ENCODE measurements at places on chromosomes 2 and 18.

DNA sequence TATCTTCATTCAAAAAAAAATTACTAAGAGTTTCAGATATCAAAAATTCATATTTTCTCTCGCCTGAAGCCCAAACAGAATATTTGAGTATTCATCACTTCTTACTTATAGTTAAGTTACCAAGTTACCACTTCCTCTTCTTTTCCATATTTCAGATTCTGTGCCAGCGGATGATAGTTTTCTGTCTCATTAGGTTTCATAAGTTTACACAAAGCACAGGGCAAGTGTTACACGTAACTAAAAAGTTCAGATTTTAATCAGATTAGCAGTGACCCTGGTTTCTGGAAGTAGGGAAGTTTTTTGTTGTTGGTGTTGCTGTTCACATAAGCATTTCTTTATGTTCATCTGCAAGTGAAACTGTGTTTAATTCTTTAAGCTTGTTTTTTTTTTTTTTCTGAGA lies 10.2 kb downstream of the AFTPH start:
- no peak for DNase-seq
- peaks cover 2% of the 10 kb centered on the region for H3K4me1 ChIP-seq
- H3K4me3 ChIP-seq: no peak overlapping the region
- H3K27ac ChIP-seq: no peak overlapping the region
- no peaks in the 10 kb centered on the region for H3K36me3 ChIP-seq
- no peaks in the 10 kb centered on the region for H3K27me3 ChIP-seq

DNA sequence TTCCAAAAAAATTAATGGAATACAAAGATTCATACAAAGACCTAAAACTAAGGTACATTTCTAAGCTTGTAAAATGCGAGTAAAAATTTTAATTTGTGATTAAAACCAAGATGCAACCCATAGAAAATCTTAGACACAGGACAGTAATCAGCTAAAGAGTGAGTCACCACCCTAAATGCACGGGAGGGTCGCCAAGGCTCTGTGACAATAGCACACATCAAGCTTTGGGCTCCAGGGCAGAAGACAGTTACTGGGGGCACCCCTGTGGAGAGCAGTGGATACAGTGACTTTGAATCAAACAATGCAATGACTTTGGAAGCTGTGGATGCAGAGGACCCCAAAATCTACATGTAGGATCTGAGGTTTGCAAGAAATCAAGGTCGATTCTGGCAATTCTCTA lies 7.5 kb downstream of the FLACC1 start:
- no peak overlapping the region for H3K4me3 ChIP-seq
- no peaks in the 10 kb centered on the region for H3K4me1 ChIP-seq
- DNase-seq: no peak
- no peak overlapping the region for H3K27ac ChIP-seq
- no peaks in the 10 kb centered on the region for H3K36me3 ChIP-seq

DNA sequence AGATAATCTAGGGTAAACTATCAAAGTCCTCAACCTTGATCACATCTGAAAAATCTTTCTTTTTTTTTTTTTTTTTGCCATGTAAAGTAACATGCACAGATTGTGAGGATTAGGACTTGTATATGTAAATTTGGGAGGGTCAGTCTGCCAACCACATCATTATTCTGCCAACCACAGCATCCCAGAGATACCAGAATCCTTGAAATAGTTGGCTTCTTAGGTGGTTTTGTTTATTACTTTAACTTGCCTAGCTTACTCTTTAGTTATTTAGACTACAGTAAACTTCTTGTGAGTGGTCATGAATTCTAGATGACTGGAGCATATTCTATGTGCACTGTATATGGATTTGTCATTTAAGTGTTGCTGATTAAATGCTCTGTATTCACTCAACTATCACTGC lies 242.1 kb upstream of the RBMS1 start:
- H3K27ac ChIP-seq: no peak overlapping the region
- no peaks in the 10 kb centered on the region for H3K27me3 ChIP-seq
- no peak for DNase-seq
- no peak overlapping the region for H3K4me3 ChIP-seq

- H3K27ac ChIP-seq: no peak overlapping the region
- H3K4me3 ChIP-seq: no peak overlapping the region
- no peaks in the 10 kb centered on the region for H3K27me3 ChIP-seq
- no peak for DNase-seq
- no peaks in the 10 kb centered on the region for H3K36me3 ChIP-seq
Observed at GRCh38 chr18:56003720-56004088, 415.7 kb upstream of the TCF4 start.

- no peak for DNase-seq
- no peaks in the 10 kb centered on the region for H3K4me1 ChIP-seq
Observed at GRCh38 chr2:130720036-130720435, 8.8 kb upstream of the GPR148 start.

DNA sequence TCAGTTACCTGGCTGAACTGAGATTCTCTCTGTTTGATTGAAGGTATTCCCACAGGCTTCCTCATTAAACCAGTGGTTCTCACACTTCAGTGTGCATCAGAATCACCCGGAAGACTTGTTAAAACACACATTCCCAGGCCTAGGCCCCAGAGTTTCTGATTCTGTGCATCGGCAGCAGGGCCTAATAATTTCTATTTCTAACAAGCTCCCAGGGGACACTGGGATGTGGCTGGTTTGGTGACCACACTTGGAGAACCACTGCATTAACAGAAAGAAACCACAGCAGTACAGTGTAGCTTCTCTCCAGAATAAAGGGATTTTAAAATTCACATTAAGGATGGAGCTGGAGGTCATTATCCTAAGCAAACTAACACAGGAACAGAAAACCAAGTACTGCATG lies 6.5 kb downstream of the MRO start:
- H3K4me1 ChIP-seq: peaks cover 27% of the 10 kb centered on the region
- H3K4me3 ChIP-seq: no peak overlapping the region
- H3K27me3 ChIP-seq: no peaks in the 10 kb centered on the region
- no peak overlapping the region for H3K27ac ChIP-seq
- H3K36me3 ChIP-seq: no peaks in the 10 kb centered on the region

DNA sequence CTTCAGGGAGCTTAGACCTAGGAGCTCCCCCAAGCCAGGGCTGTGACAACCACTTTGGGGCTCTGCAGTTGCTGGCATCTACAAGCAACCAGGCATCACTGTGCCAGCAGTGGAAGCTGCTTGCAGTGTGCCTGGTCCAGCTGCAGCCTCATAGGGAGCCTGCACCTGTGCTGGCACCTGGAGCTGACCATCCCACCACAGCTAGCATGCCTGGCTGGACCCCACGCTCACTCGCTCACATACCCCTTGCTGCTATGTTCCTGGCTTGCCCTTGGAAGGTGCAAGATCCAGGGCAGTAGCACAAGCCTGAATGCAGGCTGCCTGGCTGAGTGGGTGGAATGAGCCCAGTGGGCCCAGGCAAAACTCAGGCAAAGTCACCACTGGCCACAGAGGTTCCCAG lies 82.5 kb downstream of the ZNF804A start:
- DNase-seq: no peak
- H3K27me3 ChIP-seq: no peaks in the 10 kb centered on the region
- no peak overlapping the region for H3K4me3 ChIP-seq
- H3K4me1 ChIP-seq: no peaks in the 10 kb centered on the region
- H3K27ac ChIP-seq: no peak overlapping the region
- no peaks in the 10 kb centered on the region for H3K36me3 ChIP-seq

DNA sequence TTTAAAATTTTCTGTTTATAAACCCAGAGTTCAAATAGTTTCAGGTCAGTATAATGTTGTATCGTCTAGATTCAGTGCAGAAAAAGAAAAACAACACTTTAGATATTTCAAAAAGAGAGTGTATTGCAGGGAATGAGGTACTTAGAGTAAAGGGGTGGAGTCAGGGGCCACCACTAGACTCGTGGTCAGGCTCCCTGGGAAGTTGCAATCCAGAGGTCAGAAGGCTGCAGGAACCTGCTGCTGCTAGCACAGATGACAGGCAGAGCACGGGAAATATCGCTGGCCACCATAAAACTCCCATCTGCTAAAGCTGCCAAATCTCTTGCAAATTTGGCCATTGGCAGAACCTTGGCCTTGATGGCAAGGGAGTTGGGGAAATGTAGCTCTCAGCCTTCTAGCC lies 64.6 kb downstream of the THNSL2 start:
- no peaks in the 10 kb centered on the region for H3K36me3 ChIP-seq
- H3K27me3 ChIP-seq: no peaks in the 10 kb centered on the region
- no peak overlapping the region for H3K4me3 ChIP-seq
- no peak for DNase-seq

DNA sequence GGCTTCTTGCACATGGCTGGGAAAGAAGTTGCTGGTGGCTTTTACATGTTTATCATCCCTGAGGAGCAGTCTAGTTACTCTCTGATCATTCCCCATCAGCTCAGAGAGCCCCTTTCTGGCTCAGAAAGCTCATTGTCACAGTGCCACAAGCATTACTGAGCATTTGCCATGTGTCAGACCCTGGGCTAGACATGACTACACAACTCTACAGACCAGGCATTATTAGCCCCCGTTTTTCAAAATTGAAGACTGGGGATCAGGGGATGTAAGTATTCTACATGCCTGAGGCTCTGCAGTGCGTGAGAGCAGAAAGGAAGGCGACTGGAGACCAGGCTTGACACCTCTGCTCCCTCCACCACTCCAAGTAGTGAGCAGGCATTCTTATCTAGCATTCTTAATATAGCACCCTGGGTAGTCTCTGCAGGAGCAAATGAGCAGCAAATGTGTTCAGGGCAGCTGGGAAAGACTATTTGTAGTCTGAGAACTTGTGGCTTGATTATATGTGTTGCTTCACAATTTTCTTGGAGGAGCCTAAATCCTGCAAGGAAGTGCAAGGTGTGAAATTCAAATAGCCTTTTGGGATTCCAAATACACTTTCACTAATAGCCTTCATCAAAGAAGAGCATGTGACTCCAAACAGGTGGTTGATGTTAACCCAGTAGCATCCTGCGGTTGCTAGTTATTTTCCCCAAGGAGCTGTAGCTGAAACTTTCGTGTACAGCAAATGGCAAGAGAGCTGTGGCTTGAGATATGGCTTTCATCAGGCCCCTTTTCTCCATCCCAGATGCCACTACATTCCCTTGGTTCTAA lies 143.2 kb downstream of the DDX1 start:
- H3K27me3 ChIP-seq: no peaks in the 10 kb centered on the region
- no peaks in the 10 kb centered on the region for H3K36me3 ChIP-seq
- peak overlapping the region; percentile 44 for H3K27ac ChIP-seq
- DNase-seq: peak; percentile 25
- H3K4me1 ChIP-seq: peaks cover 22% of the 10 kb centered on the region

GRCh38 chr2:201930831-201931230 lies 102.8 kb upstream of the FZD7 start:
- no peak overlapping the region for H3K27ac ChIP-seq
- H3K4me1 ChIP-seq: no peaks in the 10 kb centered on the region
- H3K27me3 ChIP-seq: no peaks in the 10 kb centered on the region
- no peaks in the 10 kb centered on the region for H3K36me3 ChIP-seq
- no peak overlapping the region for H3K4me3 ChIP-seq
- DNase-seq: no peak

GRCh38 chr2:163171786-163172530 lies 333.4 kb upstream of the KCNH7 start:
- H3K27me3 ChIP-seq: no peaks in the 10 kb centered on the region
- no peaks in the 10 kb centered on the region for H3K36me3 ChIP-seq
- no peak overlapping the region for H3K27ac ChIP-seq
- H3K4me1 ChIP-seq: no peaks in the 10 kb centered on the region
- DNase-seq: no peak

GRCh38 chr18:2336690-2337392 lies 234.5 kb downstream of the METTL4 start:
- no peaks in the 10 kb centered on the region for H3K4me1 ChIP-seq
- no peak for DNase-seq
- H3K4me3 ChIP-seq: no peak overlapping the region
- no peaks in the 10 kb centered on the region for H3K27me3 ChIP-seq
- H3K27ac ChIP-seq: no peak overlapping the region

DNA sequence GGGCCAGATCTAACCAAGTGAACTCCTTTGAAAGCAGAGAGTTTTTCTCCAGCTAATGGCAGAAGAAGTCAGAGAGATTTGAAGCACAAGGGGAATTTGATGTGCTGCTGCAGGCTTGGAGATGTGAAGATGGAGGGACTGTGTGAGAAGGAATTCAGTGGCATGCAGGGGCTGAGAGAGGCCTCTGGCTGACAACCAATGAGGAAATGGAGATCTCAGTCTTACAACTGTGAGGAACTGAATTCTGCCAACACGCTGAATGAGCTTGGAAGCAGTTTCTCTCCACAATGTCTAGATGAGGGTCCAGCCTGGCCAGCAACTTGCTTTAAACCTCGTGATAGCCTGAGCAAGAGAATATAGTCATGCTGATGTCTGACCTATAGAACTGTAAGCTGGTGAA lies 224.1 kb upstream of the DPP10 start:
- no peaks in the 10 kb centered on the region for H3K27me3 ChIP-seq
- H3K4me1 ChIP-seq: no peaks in the 10 kb centered on the region
- H3K4me3 ChIP-seq: no peak overlapping the region
- no peak for DNase-seq

DNA sequence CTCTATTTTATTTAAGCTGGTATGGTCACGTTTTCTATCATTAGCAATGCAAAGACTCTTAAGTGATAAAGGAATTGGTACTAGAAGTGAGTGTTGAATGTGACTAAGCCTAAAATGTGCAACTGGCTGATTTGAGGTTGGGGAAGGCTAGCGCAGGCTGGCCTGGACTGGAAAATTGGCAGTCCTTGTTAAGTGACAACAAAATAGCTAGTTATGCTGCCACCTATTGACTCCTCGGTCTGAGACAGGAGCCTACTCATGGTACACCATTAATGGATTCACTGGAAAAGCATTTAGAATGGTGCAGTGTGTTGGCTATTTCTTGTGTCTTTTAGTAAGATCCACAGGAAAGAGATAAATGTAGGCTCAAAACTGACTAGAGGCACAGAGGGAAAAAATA lies 5.7 kb upstream of the WIPF1 start:
- H3K4me3 ChIP-seq: no peak overlapping the region
- peaks cover 21% of the 10 kb centered on the region for H3K4me1 ChIP-seq
- no peaks in the 10 kb centered on the region for H3K27me3 ChIP-seq
- H3K36me3 ChIP-seq: no peaks in the 10 kb centered on the region

- no peak overlapping the region for H3K4me3 ChIP-seq
- DNase-seq: no peak
- H3K4me1 ChIP-seq: no peaks in the 10 kb centered on the region
Observed at GRCh38 chr2:20728114-20728758, 61.3 kb downstream of the GDF7 start.

- no peak for DNase-seq
- H3K36me3 ChIP-seq: no peaks in the 10 kb centered on the region
- no peak overlapping the region for H3K4me3 ChIP-seq
- no peak overlapping the region for H3K27ac ChIP-seq
- no peaks in the 10 kb centered on the region for H3K27me3 ChIP-seq
Observed at GRCh38 chr2:60246583-60246982, 306.9 kb downstream of the BCL11A start.

DNA sequence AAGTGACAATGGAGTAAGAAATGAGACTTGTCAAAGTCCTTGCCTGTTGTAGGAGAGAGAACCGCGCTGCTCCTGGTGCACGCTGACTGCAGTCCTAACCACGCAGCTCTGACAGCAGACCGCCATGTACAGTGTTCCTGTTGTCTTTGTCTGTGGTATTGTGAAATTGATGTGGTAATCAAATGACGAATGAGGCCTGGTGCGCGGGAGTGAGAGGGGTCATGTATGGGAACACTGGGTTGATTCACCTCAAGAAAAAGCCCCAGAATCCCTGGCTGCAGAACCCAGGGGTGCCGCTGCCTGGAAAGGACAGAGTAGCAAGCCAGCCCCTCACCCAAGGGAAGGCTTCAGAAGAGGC lies 64.0 kb downstream of the INPP4A start:
- H3K36me3 ChIP-seq: no peaks in the 10 kb centered on the region
- no peak overlapping the region for H3K4me3 ChIP-seq
- H3K27me3 ChIP-seq: no peaks in the 10 kb centered on the region
- no peak overlapping the region for H3K27ac ChIP-seq
- no peak for DNase-seq
